ENCODE measurements at places on chromosomes 6 and 20.

DNA sequence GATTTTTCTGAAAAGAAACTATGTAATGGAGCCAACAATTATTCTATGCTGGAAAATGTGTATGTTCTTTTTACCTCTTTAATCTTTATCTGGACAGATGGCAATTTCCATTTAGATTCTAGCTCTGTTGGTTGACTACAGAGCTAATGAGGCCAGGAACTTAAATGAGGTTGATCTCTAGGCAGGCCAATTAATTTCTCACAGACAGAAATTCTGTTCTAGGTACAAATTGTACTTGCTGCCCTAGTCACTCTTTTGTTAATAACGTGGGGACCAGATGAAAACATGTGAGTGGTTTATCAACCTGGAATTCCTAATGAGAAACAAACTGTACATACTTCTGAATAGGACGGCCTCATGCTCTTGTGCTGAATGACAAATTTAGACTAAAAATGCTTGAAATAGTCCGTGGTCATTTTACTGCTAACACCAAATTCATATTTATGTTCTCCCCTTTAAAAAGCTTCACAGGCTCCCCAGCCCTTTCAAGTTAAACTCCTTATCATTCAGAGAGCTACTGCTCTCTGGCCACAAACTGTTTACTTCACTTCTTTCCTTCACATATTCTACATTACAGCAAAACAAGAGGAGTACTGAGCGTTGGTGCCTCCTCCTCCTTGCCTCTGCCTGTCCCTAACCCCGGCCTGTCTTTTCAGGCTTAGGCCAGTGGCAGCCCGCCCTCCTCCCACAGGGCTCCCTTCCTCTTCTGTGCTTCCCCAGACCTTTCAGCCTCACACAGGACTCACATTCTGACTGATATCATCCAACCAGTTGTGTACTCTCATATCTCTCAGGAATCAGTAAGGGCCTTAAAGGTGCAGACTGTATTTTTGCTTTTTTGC lies 41.4 kb downstream of the DTNBP1 start:
- ATAC-seq: no peak

- peak; percentile 97 for ATAC-seq
Measured at GRCh38 chr6:29723262-29723665, at the start of gene HLA-F. Gene HLA-F (plus strand): TSS chr6:29723434. CDS start chr6:29723464, 30 bp downstream.

GRCh38 chr20:21361266-21361665 lies 36.1 kb downstream of the NKX2-4 start:
- no peak for ATAC-seq

DNA sequence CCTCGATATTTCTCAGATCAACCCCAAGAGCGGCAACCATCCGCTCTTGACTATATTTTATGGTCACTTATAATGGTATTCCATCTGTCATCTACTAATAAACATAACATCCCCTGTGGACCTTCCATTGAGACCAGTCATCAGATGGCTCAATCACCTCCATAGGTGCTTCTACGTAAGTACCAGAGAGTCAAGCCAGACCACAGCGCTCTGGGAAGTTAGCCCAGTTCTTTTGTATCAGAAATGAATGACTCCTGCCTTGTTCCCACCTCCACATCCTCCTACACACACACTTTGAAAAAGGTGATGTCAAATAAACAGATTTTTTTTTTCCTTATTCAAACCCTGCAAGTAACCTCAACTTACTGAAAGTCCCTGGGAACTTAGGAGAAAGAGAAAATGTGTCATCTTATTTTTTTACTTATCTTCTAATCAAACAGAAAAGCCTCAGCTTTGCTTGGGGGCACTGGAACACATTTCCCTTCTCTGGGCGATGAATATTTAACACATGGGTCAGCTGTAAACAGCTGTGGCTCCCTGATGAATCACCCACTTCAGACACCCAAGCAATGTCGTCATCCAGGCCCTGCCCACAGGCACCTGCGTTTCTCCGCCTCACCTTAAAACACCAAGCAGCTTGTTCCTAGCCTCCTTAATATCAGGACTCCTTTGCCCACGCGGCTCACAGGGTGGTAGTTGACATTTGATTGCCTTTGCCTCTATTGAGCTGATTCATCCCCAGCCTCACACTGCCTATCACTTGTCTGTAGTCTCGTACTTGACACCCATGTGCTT lies 121.4 kb upstream of the LY86 start:
- no peak for ATAC-seq

DNA sequence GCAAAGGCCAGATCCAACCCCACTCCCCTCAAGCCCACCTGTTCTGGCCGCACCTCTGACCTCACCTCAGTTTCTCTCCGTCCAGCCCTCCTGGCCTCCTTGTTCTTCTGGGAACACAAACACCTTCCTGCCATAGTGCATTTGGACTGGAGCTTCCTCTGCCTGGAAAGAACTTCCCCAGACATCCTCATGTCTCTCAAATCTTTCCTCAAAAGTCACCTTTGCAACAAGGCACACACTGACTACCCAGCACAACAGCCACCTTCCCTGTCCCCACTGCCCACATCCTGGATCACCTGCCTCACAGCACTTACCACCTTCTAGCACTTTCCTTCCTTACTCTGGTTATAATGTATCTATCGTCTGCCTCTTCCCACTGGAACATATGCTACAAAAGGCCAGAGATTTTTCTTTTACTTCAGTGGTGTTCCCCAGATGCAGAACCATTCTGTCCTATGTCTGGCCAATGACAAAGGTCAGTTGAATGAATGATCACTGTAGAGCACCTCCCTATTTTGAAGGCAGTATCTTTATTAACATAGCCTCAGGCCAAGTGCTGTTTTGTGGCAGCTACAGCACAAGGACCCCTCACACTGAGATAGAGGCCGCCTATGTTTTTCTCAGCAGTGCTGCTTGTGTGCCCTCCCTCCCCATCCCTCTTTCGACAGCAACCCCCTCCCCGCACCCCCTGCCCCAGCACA lies 4.1 kb downstream of the HLA-B start:
- ATAC-seq: no peak

- no peak for ATAC-seq
Measured at GRCh38 chr6:33965766-33966165, 162.0 kb upstream of the MLN start.

DNA sequence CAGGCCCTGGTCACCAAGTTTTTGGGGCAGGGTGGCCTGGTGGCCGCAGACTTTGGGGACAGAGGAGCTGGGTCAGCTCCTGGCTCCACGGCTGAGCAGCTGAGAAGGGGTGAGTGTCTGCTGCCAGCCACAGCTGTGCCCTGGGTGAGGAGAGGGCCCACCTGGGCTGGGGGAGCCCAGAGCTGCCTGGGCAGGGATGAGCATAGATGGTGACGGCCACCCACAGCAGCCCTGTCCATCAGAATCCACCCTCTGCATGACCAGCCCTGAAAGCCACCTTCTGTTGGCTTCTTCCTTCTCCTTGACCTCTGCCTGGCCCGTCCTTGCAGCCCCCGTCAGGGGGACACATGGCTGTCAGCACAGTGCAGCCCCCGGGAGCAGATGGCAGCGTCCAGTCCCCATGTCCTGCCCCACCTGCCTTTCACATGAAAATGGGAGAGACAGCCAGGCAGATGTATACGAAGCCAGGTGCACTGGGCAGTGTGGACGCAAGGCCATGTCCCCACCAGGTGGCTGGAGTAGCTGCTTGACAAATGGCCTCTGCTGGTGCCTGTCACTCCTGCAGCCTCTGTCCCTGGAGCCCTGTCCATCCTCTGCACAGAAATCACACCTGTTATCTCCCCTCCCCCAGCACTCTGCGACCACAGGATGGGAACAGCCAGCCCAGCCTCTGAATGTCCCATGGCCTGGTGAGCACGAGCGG lies 220.8 kb downstream of the PREX1 start:
- no peak for ATAC-seq

DNA sequence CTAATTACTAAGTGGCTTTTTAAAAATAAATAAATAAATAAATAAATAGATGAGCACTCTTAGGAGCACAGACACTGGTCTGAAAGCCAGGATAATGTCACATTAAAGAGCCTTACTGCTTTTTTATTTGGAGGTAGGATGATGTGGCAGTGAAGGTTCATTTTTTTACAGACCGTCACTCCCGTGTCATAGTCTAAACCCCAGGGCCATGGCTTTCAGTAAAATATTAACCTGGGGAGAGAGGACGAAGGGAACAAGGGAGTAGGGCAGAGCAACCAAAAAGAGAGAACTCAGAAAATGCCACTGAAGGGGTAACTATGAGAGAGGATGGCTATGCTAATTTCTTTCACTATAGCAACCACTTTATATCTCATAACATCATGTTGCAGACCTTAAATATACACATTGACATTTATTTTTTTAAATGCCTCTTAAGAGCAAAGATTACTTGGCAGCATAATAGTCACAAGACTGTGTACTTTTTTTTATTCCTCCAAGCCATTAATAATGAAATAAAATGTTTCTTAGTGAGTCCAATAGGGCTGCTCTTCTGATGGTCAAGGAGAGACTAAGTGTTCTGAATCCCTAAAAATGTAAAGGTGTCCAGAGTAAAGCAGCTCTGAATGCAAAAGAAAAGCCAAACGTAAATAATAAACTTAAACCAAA lies 100.9 kb upstream of the SIM1 start:
- ATAC-seq: no peak

GRCh38 chr6:120764312-120764711 lies 570.0 kb downstream of the TBC1D32 start:
- ATAC-seq: no peak

DNA sequence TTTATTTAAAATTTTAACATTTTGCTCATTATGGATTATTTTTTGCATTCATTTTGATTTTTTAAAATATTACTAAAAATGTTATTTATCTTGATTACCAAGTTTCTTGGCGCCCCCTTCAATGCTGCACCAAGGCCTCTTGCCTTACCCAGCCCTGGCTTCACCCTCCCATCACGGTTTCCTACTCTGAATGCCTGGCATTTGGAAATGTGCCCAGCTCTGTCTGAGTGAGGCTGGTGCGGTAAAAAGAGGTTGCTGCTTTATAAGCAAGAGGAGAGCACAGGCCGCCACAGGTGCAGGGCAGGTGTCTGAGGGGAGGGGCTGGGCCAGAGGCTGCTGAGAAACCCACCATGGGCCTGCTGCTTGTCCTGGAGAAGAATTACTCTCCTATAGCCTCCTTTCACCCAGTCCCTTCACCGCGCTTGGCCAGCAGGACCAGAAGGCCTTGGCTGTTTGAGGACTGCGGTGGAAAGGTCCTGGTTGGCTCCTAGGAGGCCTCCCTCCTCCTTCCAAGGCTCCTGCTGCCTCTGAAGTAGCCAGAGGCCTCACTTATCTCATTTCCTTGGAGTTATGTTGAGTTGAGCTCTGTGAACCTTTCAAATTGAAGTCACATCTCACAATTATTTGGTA lies 62.6 kb downstream of the BANF2 start:
- ATAC-seq: no peak

DNA sequence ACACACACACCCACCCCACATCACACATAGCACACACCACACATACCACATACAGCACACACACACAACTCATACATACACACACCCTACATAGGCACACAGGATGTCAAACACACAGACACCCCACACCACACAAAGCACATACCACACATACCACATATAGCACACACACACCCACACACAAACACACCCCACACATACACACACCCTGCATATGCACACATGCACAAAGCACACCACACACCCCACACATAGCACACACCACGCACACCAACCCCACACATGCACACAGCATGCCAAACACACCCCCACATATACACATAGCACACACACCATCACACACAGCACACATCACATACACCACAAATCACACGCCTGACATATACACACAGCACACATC lies 79.1 kb downstream of the RAMACL start:
- ATAC-seq: no peak

DNA sequence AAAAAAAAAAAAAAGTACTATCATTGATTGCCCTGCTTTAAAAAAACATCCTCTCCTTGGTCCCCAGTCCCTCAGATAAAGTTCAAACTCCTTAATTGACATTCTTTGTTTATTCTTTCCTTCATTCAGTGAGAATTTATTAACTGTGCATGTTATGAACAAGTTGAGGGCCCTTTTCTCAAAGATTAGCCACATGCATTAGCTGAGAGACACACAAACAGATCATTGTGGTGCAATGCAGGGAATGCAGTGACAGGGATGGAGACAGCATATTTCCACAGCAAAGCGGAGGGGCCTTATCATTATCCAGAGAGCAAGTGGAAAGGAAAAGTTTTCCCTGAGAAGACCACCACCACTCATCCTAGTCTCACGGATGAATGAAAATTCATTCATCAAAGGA lies 21.9 kb upstream of the IPCEF1 start:
- no peak for ATAC-seq

- ATAC-seq: no peak
Measured at GRCh38 chr6:45987856-45988255, 27.8 kb downstream of the CLIC5 start.

DNA sequence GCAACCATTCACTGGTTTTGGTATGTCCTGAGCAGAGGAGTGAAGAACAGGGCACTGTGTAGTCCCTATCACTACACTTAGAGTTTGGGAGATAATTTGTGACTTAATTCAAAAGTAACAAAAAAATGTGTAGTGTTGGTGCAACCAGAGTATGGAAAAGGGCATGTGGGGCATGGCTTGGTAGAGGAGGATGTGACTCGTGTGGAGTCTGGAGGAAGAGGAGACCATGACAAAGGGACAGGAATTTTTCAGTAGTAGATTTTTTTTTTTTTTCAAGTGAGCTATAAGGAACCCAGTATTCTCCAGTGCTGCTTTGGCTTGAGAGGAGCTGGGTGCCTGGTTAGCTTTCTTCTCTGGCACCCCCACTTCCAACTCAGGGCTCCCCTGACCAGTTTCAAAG lies 5.1 kb downstream of the MTRES1 start:
- ATAC-seq: no peak

GRCh38 chr6:64727075-64727474 lies 980.0 kb downstream of the EYS start:
- no peak for ATAC-seq

DNA sequence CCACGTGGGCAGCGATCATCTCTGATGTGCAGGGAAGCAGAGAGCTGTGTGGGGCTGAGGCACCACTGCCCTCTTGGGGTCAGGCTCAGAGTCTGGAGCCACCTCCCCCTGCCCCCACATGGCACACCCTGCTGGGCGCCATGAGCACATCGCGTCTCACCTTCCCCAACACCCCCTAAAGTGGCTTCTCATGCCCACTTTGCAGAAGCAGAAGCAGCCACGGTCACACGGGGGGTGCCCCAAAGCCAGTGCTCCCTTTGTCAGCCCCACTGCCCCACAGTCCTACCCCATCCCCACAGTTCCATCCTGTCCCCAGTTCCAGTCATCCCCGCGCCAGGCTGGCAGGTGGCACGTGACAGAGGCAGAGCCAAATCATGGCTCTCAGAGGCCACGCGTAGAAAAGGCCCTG lies 19.5 kb downstream of the SDCBP2 start:
- ATAC-seq: no peak

Data from gastroesophageal sphincter (tissue), 4 donors.